Stimulated activated CD4-positive, alpha-beta T cell treated with anti-CD3 and anti-CD28 coated beads, Interleukin-1b, Interleukin-23, amount 100 ng/mL, for 1 hour (primary cell): ENCODE measurements at places on chromosomes 5 and 9.

DNA sequence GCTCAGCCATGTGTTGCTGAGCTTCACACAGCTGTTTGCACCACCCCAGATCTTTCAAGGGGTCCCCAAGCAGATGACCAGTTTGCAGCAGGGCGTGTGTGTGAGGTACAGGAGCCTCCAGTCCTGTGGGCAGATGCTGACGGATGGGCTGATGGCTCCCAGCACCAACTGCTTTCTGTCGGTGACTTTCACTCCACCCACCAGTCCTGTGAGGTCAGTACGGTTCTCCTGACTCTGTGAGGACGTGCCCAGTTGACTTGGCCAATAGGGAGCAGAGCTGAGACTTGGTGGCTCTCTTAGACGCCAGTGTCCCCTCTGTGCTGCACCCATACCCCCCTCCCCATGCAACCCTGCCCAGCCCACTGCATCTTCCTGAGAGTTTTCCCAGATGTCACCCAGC lies 19.7 kb downstream of the COL5A1 start:
- no peak for DNase-seq

GRCh38 chr5:80251636-80252035 lies 4.2 kb downstream of the SERINC5 start:
- no peak for DNase-seq

DNA sequence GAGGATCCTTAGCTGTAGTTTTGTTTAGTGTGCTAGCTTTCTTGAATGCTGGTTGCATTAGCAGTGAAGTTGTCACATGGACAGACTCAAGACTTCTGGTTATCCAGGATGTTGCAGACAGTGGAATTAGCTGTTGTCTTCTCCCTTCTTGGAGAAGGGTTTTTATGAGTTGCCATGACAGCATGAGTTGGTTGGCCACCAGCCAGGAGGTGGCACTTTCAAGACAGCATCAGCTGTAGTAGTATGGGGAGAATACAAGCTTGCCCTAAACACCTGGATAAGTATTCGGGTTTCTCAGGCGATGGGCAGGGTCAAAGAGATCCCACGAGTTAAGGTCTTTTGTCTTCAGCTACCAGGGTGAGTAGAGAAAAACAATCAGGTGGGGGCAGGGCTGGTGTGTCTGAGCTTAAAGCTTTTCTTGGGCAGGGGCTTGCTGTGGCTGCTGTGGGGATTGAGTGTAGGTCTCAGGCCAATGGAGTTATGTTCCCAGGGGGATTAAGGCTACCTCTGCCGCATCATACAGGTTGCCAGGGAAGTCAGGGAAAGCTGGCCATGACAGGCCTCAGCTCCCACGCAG lies 7.7 kb upstream of the C5orf47 start:
- no peak for DNase-seq

GRCh38 chr9:16230731-16231130 lies 639.7 kb downstream of the BNC2 start:
- DNase-seq = no peak

DNA sequence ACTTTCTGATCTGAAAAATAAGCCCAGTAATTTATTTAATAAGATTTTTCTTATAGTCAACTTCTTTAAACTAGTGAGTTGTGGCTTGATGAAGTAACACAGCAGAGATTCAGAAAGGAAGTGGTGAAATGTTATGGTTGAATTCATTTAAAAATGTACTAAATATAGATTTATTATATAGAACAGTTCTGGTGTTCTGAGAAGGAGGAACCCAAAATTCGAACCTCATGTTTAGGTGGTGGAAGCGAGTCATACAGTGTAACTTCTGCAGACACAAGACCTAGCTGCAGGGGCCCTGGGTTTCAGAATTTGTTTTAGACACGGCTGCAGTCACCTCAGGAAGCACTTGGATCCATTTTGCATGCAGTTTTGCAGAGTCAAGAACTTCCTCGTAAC lies 188.2 kb downstream of the TRIO start:
- no peak for DNase-seq

DNA sequence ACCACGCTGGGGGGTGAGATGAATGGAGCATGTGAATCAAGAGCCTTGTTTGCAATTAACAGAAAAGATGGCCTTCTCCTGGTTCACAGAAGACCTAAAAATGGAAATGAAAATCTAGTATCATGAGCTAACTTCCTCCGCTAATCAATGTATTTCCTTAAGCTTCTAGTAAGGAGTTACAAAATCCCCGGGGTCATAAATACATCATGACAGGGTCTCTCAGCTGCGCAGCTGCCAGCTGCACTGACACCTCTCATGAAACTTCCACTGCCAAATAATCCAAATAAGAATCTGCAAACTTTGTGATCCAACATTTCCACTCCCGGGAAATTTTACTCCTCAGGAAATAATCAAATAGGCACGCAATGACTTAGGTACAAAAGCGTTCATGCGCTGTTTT lies 11.9 kb downstream of the MYO10 start:
- DNase-seq = no peak

DNA sequence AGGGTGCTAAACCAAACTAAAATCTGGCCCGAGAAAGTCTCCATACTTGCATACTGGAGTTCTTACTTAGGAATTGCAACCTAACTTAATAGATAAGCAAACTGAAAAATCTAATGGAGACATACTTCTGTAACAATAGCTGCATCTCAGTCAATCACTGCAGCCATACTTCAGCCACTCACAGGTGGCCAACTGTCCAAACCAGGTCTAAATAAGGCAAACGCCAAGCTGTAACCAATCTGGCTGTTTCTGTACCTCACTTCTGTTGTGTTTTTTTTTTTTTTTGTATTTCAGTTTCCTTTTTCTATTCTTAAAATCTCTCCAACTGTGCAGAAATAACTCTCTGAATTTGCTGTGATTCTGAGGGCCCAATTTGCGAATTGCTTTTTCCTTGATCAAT lies 4.4 kb upstream of the NDUFB6 start:
- DNase-seq = no peak

DNA sequence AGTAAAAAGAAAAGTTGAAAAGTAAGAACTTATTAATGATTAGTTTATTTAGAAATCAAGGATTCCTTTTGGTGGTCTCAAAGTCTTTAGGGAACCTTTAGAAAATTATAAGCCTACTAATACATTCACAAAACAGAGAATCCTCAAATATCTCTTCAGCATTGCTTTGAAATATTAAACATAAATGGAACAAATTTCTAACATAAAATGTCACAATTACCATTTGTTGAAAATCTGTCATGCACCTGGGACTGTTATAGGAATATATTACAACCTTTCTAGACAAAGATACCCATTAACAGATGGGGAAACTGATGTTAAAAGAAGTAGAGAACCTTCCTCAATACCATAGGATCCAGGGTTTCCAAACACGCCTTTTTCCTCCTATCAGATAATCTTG lies 83.2 kb downstream of the LHFPL2 start:
- no peak for DNase-seq

- no peak for DNase-seq
These were observed 12.9 kb downstream of the TJP2 start for GRCh38 chr9:69186841-69187611.

- DNase-seq = no peak
These were observed 83.5 kb downstream of the PTCH1 start for GRCh38 chr9:95433096-95433819.

GRCh38 chr9:93057703-93058354 lies 672 bp upstream of the SUSD3 start:
- no peak for DNase-seq

- DNase-seq = no peak
These were observed at the start of gene CSF2 for GRCh38 chr5:132073231-132074013. TSS of gene CSF2 (plus strand) at chr5:132073789. CDS start at chr5:132073824, 35 bp downstream.

- no peak for DNase-seq
These were observed 4.4 kb upstream of the DIAPH1 start for GRCh38 chr5:141623186-141623585.

- no peak for DNase-seq
These were observed 6.5 kb upstream of the RICTOR start for GRCh38 chr5:39080597-39081204.

- no peak for DNase-seq
These were observed 1013.6 kb downstream of the CDH9 start for GRCh38 chr5:26024774-26025173.

- DNase-seq = no peak
These were observed 169.9 kb downstream of the DAB2IP start for GRCh38 chr9:121821326-121821725.

GRCh38 chr5:139453683-139454567 lies 8.6 kb downstream of the ECSCR start:
- DNase-seq = no peak

- no peak for DNase-seq
These were observed 2.4 kb downstream of the BBLN start for GRCh38 chr9:128162215-128163026.

- no peak for DNase-seq
These were observed 388 bp downstream of the ANKS6 start for GRCh38 chr9:98795970-98796363.

- DNase-seq = no peak
These were observed 73.5 kb upstream of the COL5A1 start for GRCh38 chr9:134568116-134568515.

DNA sequence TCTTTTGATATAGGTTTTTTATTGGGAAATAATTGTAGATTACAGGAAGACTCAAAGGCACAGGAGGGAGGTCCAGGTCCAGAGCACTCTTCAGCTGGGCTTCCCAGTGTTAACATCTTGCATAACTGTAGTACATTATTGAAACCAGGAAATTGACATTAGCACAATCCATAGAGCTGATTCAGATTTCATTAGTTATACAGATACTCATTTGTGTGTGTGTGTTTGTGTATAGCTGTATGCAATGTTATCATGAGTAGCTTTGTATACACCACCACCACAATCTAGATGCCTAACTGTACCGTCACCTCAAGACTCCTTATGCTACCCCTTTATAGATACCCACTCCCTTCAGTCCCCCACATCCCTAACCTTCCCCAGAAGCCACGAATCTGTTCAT lies 47.9 kb downstream of the SLC36A1 start:
- DNase-seq = no peak

DNA sequence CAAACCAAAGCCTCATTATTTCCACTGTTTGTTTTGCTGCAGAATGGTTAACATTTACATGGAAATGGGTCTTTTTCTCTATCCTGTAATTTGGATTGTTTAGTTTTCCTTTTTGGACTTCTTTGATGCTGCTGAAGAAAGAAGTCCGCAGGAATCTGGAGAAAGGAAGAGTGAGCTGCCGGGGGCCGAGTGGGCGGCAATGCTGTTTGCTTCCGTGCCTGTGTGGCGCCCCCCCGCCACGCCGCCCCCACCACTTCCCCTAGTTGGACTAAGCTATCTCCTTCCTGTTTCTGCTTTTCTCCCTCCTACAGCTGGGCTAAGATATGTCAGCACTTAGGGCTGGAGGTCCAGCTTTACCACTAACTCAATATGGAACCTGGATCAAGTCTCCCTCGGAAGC lies 39.7 kb downstream of the ACTL7B start:
- DNase-seq = no peak

- no peak for DNase-seq
These were observed 136.4 kb upstream of the FBXL7 start for GRCh38 chr5:15363601-15364000.

DNA sequence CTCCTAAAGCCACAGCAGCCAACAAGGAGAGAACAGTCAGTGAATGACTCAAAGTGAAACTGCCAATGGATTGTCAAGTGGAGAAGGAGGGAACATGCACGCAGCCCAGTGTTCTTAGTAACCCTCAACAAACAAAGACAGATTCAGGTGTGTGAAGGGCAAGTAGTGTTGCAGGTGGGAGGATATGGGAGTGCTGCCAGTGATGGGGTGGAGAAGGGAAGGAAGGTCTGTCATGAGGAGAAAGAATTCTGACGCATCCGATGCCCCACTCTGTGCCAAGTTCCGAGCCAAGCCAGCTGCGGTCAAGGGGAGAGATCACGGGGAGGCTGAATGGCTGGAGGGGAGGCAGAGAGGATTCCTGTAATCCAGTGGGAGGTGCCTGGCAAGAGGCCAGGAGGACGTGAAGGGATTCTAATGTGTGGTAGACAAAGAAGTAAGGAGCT lies 56.5 kb downstream of the CAST start:
- DNase-seq = no peak

DNA sequence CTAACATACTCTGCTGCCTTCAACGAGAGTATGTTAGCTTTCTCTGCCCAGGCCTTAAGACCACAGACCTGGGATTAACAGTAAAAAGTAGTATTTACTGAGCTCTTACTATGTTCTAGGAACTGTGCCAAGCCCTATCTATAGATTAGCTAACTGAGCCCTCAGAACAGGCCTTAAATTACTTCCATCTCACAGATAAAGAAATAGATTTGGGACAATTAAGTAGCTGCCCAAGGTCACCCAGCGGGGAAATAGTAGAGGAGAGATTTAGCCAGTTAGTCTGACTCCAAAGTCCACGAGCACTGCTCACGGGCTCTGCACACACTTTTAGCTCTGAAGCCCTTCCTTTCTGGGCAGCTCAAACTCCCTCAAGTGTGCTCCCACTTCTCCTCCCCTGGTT lies 64.5 kb upstream of the EQTN start:
- DNase-seq = no peak

DNA sequence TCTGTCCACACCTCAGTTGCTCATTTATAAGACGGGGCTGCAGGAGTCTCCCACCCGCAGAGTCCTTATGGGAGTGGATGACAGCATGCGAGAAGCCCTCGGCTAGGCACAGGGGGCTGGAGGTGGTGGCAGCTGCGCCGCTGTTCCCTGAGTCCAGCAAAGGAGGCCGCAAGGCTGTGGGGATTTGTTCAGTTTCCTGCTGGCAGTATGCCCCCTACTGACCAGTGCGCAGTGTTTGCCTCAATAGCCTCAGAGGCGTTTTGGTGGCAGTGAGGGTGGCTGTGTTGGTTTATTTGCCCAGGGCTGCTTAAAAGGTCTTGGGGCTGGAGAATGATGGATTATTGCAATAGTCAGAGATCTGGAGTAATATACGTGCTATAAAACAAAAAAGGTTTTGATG lies 176.3 kb upstream of the OTULINL start:
- DNase-seq = no peak

GRCh38 chr5:31770132-31770720 lies 131.3 kb downstream of the PDZD2 start:
- DNase-seq = no peak

GRCh38 chr9:129493706-129494047 lies 127.2 kb downstream of the C9orf50 start:
- no peak for DNase-seq
